ENCODE measurements at places on chromosomes 3 and 15.

- DNase-seq = no peak
These were observed 49.7 kb upstream of the SKIL start for GRCh38 chr3:170307671-170308405.

GRCh38 chr3:126664591-126665214 lies 9.8 kb upstream of the TXNRD3 start:
- no peak for DNase-seq

GRCh38 chr15:68425428-68426060 lies 6.4 kb downstream of the ITGA11 start:
- no peak for DNase-seq

DNA sequence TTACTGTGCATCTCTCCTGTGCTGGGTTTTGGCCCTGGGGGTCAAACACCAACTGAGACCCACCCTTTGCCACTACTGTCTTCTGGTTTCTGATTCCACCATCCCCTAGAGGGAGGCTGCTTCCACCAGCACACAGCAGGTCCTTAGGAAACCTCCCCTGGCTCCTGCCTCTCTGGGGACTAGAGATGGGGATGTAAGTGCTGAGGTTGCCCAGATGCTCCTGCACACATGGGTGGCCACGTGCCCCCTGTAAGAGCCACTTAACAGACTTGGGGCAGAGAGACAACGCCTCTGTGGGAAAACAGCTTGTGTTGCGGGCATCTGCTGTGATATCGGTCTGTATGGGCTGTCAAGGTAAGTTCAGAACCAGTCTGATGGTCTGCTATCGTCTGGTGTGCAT lies 83.4 kb downstream of the ATP2B2 start:
- DNase-seq = no peak

DNA sequence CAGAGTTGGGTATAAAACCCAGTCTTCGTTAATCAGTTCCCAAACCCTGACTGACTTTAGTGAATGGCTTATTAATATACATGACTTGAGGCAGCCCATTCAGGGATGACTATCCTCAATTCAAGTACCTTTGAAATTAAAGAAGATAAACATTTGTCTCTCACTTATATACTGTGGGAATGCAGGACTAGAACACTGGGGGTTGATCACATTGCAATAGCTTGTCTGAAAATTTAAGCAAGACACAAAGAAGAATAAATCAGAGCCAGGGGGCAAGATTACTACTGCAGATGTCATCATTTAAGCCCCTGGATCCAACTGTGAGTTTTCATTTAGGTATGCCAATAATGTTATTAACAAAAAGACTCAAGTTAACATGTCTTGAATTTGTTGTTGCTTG lies 647.7 kb downstream of the ZPLD1 start:
- DNase-seq = no peak

DNA sequence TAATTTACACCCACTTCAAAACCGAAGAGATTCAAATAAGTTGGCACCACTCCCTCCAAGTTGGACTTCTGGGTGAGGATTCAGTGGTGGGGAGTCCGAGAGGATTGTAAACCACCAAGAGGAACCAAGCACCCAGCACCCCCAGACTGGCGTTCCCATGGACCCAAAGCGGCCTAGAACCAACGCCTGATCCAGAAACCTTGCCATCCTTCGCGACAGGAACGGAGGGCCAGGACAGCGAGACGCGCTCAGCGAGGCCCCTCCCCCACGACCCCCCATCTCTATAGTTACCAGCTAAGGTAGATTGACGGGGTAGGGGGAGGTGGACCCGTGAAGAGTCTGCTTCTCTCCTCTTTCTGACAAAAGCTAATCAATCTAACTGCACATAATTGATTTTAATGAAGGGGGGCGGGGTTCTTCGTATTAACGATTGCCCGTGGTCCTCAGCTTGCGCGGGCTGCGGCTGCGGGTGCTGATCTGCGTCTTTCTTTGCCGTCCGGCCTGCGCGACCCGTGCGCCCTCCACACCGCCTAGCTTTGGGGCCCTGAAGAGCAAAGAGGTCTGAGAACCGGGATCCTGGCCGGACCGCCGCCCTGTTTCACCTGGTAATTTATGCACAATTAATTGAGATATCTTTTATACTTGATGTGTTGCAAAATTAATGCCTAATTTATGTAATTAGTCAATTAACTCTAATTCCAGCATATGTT lies 10.9 kb upstream of the FOXB1 start:
- DNase-seq = no peak

- no peak for DNase-seq
These were observed 172.2 kb downstream of the SSR3 start for GRCh38 chr3:156382458-156383346.

DNA sequence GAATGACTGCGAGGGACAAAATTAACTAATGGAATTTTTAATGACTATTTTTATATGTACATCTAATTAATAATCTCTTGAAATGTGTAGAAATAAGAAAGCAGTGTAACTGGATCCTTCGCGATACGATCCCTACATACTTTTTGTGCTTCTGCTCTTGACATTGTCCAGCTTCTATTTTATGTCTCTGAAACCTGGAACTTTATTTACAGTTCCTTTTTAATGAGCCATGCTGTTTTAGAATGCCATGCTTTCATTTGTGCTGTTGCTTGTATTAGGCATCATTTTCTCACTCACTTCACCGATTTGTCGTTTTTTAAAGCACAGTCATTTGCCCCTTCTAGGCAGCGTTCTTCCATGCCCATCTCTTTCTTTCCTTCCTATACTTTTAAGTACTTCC lies 301.3 kb downstream of the EDEM1 start:
- DNase-seq = no peak

- DNase-seq = no peak
These were observed 63.9 kb upstream of the RGMA start for GRCh38 chr15:93152951-93153350.

DNA sequence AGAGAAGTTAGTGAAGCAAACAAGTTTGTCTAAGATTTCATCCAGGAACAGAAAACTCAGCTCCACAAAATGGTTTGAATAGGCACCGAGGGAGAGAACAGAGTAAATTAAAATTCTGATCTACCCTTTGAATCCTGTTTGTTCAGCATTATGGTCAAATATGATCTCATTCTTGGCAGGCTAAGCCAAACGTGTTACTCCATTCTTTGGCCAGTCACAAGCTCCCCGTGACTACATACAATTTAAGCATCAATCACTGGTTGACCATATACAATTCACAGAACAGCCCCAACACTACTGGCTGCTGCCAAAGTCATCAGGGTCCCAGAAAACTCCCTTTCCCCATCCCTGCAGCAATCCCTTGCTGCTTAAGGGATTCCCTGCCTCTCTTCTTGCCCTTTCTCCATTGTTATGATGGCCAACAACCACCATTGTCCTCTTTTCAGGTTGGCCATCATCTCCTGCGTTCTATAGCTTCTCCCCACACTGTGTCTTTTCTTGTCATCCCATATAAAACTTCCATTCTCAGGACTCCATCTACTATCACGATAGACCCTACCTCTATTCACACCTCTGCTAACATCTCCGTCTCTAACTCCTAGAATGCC lies 46.3 kb downstream of the GOLIM4 start:
- DNase-seq = no peak

DNA sequence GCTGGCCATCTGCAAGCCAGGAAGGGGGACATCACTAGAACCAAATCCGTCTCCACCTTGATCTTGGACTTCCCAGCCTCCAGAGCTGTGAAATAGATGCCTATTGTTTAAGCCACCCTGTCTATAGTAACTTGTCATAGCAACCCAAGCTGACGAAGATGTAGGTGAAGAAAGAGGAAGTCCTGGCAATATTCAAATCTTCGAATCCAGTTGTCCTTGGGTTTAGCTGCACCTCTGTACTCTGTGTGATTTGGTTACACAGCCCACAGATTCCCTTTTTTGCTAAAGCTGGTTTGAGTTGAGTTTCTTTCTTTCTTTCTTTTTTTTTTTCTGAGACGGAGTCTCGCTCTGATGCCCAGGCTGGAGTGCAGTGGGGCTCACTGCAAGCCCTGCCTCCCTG lies 68.0 kb upstream of the XCR1 start:
- no peak for DNase-seq

DNA sequence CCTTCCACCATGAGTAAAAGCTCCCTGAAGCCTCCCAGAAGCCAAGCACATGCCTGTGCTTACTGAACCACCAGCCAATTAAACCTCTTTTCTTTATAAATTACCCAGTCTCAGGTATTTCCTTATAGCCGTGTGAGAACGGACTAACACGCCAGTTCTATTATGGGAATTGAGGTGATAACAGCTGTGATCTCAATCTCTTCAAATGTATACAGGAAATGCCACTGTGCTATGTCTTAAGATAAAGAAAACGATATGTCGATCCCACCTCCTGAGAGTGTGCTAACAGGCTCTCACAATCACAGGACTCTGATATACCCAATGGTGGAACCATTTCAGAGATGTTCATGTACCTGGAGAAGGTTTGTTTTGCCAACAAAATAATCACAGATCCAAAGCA lies 26.2 kb downstream of the CHSY1 start:
- DNase-seq = no peak

DNA sequence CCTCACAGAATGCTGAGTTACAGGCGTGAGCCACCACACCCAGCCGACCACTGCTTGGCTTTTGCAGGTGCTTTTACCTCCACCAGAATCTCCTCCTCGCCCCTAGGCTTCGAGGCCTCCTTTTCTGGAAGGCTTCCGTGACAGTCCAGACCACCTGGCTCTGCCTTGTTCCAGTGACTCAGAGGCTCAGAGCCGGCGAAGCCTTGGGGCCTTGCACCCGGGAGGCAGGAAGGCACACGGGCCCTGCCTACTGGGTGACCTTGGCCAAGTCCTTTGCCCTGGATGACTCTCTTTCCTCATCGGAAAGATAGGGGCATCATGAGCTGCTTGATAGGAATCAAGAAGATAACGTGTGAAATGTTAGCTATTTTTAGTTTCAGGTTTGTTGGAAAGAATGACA lies 31.3 kb upstream of the FURIN start:
- DNase-seq = no peak

DNA sequence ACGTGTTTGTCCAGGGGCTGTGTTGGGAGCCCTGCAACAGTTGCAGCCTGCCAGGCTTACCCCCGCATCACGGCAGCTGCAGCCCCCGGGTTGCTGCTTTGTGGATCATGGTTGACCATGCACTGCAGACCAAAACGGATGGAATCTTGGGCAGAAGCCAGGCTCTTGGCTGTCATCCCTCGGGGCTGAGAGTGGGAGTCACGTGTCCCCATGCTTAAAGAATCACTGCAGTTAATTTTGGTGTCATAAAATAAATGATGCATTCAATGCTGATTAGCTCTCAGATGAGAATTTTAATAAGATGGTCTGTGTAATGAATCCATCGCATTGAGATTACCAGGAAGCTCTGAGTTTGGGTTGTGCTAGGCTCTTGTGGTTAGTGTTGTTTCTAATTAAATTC lies 115.6 kb downstream of the CHDH start:
- no peak for DNase-seq

DNA sequence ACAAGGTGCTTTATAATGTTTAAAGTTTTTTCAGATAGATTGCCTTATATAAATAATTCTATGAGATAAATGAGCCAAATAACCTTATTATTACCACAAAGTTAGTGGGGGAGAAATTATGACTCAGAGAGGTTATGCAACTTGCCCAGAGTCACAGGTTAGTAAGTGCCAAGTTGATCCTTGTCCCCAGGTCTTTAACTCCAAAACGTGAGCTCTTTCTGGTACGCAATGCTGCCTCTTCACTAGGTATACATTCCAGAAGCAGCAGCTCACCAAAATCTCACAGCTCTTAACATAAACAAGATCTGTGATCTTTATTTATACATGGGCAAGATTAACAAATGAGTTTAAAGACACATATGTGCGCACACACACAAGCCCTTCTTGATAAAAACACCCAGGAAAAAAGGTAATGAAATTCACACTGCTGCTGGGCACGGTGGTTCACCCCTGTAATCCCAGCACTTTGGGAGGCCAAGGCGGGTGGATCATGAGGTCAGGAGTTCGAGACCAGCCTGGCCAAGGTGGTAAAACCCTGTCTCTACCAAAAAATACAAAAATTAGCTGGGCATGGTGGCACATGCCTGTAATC lies 59.8 kb upstream of the NR2F2 start:
- DNase-seq = no peak

DNA sequence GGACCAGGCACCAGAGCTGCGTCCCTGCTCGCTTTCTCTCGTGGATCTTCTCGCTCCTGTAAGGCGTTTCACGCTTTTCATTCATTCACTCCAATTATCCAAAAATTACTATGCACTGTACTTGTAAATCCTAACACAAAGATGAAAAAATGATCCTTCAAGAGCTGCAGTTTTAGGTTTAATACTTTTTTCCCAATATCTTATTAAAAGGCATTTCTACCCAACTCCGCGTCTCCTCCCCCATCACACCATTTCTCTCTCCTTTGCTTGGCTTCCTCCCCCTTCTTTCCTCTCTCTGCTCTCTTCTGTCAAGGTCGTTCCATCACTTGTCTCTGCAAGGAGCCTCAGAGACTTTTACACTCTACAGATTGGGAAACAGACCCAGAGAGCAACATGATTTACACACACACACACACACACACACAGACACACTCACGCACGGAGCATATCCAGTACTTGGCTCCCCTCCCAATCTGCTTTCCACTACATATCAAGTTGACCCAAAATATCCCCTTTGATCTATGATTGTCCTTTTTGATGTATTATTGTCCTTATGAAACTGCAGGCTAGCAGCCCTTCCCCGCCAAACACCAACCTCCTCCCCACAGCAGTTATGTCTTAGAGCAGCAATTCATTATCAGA lies 479 bp upstream of the CLDN1 start:
- DNase-seq = no peak

DNA sequence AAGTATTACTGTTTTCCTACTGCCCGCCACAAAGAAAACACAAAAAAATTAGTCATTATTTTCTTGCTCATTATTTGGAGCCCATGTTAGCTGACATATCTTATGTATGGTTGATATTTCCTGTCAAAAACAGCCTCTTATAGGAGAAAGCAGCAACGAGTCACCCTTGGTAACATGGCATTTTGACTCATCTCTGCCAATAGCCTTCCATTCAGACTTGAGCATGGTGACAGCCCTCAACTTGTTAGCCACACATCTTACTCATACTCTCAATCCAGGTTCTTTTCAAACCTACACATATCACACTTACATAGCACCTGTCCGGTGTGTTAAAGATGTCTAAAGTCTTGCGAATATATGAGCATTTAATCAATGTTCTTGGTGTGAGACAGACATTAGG lies 109.4 kb upstream of the SAMMSON start:
- DNase-seq = no peak

GRCh38 chr3:111797171-111797615 lies 61.9 kb upstream of the PHLDB2 start:
- DNase-seq = no peak

DNA sequence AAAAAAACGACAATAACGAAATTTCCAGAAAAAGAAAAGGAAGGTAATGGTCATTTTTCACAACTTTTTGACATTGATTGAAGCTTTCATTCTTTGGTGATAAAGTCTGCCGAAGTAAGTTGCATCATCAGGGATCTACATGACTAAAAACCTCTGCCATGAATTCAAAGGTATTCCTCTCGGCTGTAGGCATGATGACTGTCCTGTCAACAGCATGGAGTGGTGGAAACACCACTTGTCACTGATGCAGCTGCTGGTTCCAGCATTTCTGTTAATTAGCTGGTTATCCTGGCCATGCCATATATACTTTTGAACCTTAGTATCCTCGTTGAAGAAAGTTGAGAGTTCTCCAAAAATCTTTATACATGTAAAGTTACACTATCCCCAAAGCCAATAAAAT lies 859.0 kb upstream of the ARPP21 start:
- no peak for DNase-seq

- no peak for DNase-seq
These were observed 12.7 kb downstream of the TICRR start for GRCh38 chr15:89587955-89588354.

- no peak for DNase-seq
These were observed 271.2 kb downstream of the PLCL2 start for GRCh38 chr3:17155951-17156350.
